Pulmonary artery endothelial cell (primary cell): ENCODE measurements at places on chromosomes 3 and 15. TPM values are rescaled to one million over a fixed set of nuclear protein-coding genes. Genes with fewer than 3 reads are reported as not detected.

Gene PRTG
- total RNA-seq = 0.92 and 1.3 TPM in 2 replicates

Gene LARP6
- 11.4 and 23.9 TPM in 2 replicates for total RNA-seq

Gene GABRR3
- not detected in 2 replicates for total RNA-seq

Gene OR5K2
- total RNA-seq = not detected in 2 replicates

Gene FRMD4B
- total RNA-seq = 96.7 and 103 TPM in 2 replicates

Gene CAV3
- not detected in 2 replicates for total RNA-seq

Gene UQCRC1
- 339 and 359 TPM in 2 replicates for total RNA-seq

Gene VGLL3
- 0.13 and 5.0 TPM in 2 replicates for total RNA-seq

Gene MINAR1
- 0.28 and 0.92 TPM in 2 replicates for total RNA-seq

Gene ALDH1L1
- not detected in 2 replicates for total RNA-seq

Gene STRIT1
- total RNA-seq = not detected in 2 replicates

Gene LRRC58
- total RNA-seq = 16.9 and 19.5 TPM in 2 replicates

Gene GOLGA8G
- not detected in 2 replicates for total RNA-seq

Gene SLC2A2
- not detected in 2 replicates for total RNA-seq

Gene NANOGP8
- total RNA-seq = not detected in 2 replicates

Gene CPN2
- not detected in 2 replicates for total RNA-seq

Gene ADGRG7
- total RNA-seq = not detected in 2 replicates

Gene DISP2
- total RNA-seq = 0.04 and 0.07 TPM in 2 replicates

Gene ZBTB47
- total RNA-seq = 17.3 and 22.4 TPM in 2 replicates

Gene WNT5A
- 0.04 and 0.07 TPM in 2 replicates for total RNA-seq

Gene AGBL1
- not detected in 2 replicates for total RNA-seq

Gene LRRC49
- total RNA-seq = 5.6 and 6.1 TPM in 2 replicates

Gene GASK1A
- under 0.01 and 0.04 TPM in 2 replicates for total RNA-seq

Gene GOLGA8S
- total RNA-seq = under 0.01 and 0.04 TPM in 2 replicates

Gene CACNA1D
- total RNA-seq = not detected in 2 replicates

Gene FSIP1
- total RNA-seq = 0.46 and 0.63 TPM in 2 replicates

Gene SPSB4
- not detected in 2 replicates for total RNA-seq

Gene EFCC1
- total RNA-seq = 0.25 and 0.26 TPM in 2 replicates

Gene CLDN1
- 0.07 and 0.14 TPM in 2 replicates for total RNA-seq

Gene MAP1A
- total RNA-seq = 1.4 and 1.6 TPM in 2 replicates

Gene RYR3
- under 0.01 TPM in 2 replicates for total RNA-seq

Gene MUC20
- total RNA-seq = 0.20 TPM in 1 of 2 replicates, not detected in the other

Gene CAMK1
- 46.7 and 50.6 TPM in 2 replicates for total RNA-seq

Gene GTPBP8
- 42.8 and 49.7 TPM in 2 replicates for total RNA-seq

Gene DAZL
- total RNA-seq = not detected in 2 replicates

Gene LIPH
- 0.04 and 0.07 TPM in 2 replicates for total RNA-seq

Gene RPS27L
- total RNA-seq = 439 and 505 TPM in 2 replicates

Gene ANKRD34C
- not detected in 2 replicates for total RNA-seq

Gene SEMA3F
- 73.6 and 80.9 TPM in 2 replicates for total RNA-seq

Gene FEZF2
- not detected in 2 replicates for total RNA-seq

Gene FRG2C
- total RNA-seq = not detected in 2 replicates

Gene RTP3
- total RNA-seq = 0.07 TPM in 1 of 2 replicates, not detected in the other

Gene CFAP161
- 0.26 and 0.78 TPM in 2 replicates for total RNA-seq

Gene CLDN16
- total RNA-seq = 0.04 TPM in 1 of 2 replicates, not detected in the other

Gene C3orf38
- 20.8 and 28.0 TPM in 2 replicates for total RNA-seq

Gene CX3CR1
- total RNA-seq = not detected in 2 replicates

Gene RASL12
- not detected in 2 replicates for total RNA-seq

Gene C3orf18
- 3.5 and 5.1 TPM in 2 replicates for total RNA-seq

Gene TRIM71
- not detected in 2 replicates for total RNA-seq

Gene CTXND1
- not detected in 2 replicates for total RNA-seq

Gene DUOXA2
- total RNA-seq = not detected in 2 replicates

Gene TNNC1
- total RNA-seq = 0.18 TPM in 1 of 2 replicates, not detected in the other

Gene SHC4
- 0.18 and 0.33 TPM in 2 replicates for total RNA-seq

Gene ESYT3
- 0.07 TPM in 1 of 2 replicates, not detected in the other for total RNA-seq

Gene C3orf80
- 0.04 and 0.07 TPM in 2 replicates for total RNA-seq

Gene AADACL2
- total RNA-seq = not detected in 2 replicates

Gene EIF4A2
- total RNA-seq = 470 and 740 TPM in 2 replicates

Gene C3orf62
- total RNA-seq = 1.2 and 1.4 TPM in 2 replicates
